ENCODE measurements at places on chromosomes 1 and 21.
A peak's percentile ranks its signal among the peaks of the same experiment; 100 is the strongest.

DNA sequence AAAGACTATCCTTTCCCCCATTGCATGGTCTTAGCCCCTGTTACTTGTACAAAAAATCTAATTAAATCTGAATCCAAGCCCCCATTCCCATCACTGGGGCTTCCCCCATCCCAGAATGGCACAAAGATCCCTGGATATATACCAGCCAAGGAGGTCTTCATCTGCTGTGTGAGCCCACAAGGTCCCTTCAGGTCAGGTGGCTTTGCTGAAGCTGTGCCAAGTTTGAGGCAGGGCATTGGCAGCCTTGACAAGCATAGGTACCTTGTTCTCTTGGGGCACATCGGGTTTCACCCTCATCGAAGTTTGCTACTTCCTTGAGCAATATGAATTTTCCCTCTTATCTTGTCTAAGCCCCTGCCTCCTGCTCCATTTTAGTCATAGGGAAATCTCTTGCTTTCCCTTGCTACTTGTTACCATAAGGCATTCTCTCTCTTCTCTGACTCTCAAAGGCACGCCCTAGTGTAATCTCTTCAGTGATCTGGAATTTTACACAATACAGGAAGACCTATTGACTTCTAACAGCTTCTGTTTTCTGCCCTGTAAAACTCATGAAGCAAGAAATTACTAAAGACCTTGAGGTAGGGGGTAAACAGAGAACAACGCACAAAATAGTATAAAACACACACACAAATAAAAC is 71.4 kb upstream of the COG2 start:
- DNase-seq: no peak

GRCh38 chr1:3689138-3689750 is 36.9 kb downstream of the TP73 start:
- no peak for DNase-seq

- DNase-seq: no peak
These were observed 93.0 kb downstream of the ODF2L start for GRCh38 chr1:86303041-86303690.

DNA sequence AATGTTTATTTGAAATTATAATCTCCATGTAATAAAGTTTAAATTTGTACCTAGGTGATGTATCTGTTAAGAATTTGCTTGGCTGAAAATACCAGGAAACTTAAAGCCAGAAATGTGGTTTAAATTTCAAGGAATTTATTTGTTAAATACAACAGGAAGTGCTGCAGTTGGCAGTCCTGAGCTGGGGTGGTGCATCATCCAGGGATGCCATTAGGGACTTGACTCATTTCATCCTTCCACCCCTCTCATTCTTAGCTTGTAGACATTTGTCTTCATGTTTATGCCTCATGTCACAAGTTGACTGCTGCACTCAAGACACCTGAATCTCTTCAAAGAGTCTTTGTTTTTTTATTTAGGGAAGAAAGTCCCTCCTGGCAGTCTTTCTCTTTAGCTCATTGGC is 175.9 kb downstream of the LHX8 start:
- DNase-seq: no peak

GRCh38 chr1:15283526-15283925 is 36.5 kb downstream of the FHAD1 start:
- DNase-seq: no peak

DNA sequence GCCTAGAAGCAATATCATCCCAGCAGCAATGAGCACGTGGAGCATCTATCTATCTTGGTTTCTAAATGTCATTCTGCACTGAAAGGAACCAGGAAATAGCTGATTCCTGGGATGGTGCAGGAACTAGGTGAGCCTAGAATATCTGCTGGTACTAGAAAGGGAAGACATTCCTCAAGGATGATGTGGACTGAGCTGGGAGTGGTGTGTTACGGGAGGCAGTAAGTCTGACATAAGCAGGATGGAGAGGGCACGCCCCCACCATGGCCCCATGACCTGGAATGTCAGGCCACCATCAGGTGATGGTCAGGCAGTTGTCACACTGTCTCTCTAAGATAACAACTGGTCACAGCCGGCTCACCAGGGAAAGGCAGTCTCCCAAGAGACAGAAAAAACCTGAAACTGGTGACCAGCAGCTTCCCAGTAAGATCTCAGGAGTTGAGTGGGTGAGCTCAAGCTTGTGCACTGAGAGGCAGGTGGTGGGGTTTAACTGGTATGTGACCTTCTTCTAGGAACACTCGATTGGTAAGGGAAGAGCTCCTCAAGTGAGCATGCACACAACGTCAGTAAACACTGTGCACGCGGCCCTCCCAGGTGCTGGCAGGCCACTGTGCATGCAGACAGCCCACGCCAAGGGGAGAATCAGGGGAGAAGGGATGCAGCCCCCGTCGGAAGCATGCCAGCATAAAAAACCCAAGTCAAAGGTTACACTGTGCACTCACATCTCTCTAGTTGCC is 148.7 kb downstream of the ADSS2 start:
- peak; percentile 23 for DNase-seq

DNA sequence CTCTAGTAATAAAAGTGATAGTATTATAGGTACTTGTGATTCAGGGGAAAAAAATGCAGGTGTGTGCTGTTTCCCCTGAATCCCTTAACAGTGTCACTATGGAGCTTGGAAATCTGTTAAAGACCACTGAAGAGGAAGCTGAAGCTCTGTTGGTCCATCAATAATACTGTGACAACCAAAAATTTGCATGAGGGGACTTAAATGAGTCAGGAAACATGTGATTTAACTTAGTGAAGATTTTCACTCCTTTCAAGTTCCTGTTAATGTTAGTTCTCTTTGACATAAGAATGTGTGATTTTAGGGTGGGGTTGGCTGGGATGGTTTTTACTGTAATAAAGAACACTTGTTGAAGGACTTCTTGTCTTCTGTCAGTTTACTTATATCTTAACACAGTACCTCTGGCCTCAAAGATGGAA is 32.0 kb downstream of the VANGL2 start:
- no peak for DNase-seq

DNA sequence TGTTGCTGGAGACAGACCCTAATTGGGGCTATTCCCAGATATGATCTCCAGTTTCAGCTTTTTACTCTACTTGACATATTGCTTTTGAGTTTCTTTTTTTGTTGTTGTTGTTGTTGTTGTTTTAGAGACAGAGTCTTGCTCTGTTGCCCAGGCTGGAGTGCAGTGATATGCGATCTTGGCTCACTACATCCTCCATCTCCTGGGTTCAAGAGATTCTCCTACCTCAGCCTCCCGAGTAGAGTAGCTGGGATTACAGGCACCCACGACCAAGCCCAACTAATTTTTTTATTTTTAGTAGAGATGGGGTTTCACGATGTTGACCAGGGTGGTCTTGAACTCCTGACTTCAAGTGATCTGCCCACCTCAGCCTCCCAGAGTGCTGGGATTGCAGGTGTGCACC is 1.3 kb upstream of the SRP9 start:
- DNase-seq: no peak

DNA sequence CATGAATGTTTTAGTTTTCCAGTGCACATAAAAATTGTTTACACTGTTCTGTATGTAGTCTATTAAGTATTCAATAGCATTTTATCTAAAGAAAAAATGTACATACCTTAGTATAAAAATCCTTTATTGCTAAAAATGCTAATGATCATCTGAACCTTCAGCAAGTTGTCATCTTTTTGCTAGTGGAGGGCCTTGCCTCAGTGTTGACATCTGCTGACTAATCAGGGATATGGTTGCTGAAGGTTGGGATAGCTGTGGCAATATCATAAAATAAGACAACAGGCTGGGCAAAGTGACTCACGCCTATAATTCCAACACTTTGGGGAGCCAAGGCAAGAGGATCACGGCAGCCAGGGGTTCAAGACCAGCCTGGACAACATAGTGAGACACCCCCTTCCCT is 9.0 kb downstream of the DYNLT5 start:
- no peak for DNase-seq

DNA sequence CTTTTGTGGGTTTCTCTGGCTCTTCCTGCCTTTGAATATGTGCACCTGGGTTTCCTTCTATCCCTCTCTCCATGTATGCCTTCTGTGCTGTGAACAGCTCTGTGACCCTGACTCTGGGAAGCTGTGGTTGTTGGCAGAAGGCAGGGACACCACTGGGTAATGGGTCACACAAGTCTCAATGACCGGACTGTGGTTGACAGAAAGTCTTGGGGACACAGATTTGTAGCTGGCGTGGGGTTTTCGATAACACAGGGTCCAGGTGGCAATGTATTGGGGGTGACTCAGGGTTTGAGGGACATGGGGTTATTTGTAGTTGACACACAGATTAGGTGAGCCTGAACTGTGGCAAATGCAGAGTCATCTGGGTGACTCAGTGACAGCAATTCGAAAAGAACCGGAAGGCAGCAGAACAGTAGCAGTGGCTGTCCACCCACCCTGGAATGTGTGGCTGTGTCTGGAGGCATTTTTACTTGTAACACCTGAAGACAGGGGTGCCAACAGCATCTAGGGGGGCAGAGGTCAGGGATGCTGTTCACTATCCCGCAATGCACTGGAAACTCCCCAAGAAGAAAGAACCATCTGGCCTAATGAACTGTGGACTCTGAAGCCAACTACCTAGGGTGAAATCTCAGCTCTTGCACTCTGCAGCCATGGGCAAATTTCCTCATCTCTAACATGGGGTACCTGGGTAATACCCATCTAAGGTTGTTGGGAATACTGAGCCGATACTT is 13.0 kb upstream of the SLC6A9 start:
- DNase-seq: no peak

GRCh38 chr1:203202431-203203245 is 16.1 kb upstream of the CHI3L1 start:
- DNase-seq: no peak

DNA sequence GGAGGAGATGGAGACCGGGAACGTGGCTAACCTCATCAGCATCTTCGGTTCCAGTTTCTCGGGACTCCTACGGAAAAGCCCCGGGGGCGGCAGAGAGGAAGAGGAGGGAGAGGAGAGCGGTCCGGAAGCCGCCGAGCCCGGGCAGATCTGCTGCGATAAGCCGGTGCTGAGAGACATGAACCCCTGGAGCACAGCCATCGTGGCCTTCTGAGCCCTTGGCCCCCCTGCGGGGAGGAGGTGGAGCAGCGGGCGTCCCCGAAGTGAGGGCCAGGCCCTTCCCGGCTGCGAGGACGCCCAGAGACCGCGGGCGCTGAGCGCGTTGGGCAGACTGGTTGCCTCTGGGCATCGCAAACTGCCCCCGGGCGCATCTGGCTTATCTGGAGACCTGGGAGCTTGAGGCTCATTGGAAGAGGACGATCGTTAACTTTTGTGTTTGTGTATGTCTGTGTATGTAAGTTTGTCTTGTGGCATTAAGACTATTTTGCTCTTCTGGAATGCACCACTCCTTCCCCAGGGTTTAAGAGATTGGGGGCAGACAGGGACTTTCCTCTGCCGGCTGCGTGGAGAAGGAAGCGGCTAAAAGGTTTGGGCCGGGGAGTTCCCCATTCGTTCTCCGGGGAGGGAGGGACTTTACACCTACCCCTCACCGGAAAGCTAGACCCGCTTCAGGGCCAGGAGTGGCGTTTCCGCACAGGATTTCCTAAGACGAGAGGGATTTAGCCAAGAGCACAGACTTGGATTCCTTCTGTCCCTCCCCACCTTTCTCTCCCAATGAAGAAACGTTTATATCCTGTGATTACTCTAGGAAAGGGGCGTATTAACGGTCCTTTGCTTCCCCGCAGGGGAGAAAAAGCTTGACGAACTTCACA is 1.4 kb downstream of the IER5 start:
- peak; percentile 51 for DNase-seq

DNA sequence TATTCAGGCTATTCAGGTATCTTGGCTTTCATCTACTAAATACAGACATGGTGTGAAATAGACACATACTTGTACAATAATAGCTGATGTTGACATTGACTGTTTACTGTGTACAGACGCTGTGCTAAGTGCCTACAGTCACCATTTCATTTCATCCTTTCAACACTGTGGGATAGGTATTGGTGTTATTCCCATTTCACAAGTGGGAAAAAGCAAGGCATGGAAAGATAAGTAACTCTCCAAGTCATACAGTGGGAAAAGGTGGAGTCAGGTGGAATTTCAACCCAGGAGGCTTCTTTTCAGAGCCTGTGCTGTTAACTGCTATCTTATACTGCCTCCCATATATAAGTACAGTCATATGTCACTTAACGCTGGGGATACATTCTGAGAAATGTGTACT is 49.6 kb upstream of the ATP1A1 start:
- no peak for DNase-seq

DNA sequence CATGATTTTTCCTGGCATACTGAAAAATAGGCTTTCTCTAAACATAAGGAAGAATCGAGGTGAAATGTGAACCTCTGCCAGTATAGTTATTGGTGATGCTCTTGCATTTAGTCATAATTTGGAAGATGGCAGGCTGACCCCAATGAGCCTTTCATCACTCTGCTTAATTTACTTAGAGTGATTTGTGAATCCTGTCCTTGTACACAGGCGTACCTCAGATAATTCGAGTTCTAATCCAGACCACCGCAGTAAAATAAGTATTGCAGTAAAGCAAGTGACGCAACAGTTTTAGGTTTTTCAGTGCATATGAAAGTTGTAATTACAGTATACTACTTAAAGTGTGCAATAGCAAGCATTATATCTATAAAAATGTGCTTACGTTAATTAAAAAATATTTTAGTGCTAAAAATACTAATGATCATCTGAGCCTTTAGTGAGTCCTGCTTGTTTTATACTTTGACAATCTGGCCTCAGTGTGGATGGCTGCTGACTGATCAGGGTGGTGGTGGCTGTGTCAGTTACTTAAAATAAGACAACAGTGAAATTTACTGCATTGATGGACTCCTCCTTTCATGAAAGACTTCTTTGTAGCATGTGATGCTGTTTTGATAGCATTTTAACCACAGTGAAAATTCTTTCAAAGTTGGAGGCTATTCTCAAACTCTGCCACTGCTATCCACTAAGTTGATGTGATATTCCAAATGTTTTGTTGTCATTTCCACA is 1.7 kb downstream of the PKNOX1 start:
- no peak for DNase-seq

DNA sequence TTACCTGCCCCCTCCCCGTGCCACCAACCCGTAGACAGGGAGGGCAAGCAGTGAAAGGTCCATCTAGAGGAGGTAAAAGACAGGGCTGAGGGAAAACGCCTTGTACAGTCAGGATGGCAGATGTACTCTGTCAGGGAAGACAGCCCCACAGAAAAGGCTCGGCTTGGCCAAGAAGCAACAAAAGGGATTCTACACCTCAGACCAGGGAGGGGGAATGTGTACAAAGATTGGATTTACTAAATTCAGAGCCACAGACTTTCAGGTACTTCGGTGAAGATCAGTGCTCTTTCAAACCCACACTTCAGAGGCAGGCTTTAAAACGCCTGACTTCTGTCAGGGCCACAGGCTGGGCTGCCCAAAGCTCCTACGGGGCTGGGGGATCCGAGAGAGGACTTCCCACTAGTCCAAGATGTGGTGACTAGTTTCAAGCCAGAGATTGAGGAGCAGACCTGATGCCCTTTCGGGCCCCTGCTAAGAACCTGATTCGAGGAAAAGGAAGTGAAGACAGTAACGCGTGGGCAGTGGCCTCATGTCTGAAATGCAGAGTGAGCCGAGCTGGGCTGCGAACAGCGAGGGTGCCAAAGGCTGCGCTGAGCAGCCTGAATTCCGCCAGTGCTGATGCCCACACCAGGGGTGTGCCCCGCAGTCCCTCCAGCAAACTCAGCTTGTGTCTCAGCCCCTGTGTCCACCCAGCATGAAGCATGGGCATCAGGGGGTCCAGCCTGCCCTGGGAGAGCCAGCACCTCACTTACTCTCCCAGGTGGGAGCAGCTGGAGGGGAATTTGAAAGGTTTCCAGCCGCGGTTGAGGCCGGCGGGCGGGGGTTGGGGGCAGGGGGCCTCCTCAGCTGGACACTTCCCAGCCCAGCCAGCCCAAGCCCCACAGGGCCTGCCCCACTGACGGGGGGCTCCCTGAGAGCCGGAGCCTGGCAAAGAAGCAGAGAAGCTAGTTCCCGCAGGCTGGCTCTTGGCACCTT is 36.2 kb downstream of the KIAA1614 start:
- DNase-seq: no peak

GRCh38 chr1:65527707-65528503 is 107.4 kb downstream of the LEPR start:
- no peak for DNase-seq
